GM23248 (cell line): ENCODE measurements at places on chromosomes 12 and 14.

GRCh38 chr12:105352052-105352451, 21.6 kb downstream of the C12orf75 start:
- no peak for DNase-seq

DNA sequence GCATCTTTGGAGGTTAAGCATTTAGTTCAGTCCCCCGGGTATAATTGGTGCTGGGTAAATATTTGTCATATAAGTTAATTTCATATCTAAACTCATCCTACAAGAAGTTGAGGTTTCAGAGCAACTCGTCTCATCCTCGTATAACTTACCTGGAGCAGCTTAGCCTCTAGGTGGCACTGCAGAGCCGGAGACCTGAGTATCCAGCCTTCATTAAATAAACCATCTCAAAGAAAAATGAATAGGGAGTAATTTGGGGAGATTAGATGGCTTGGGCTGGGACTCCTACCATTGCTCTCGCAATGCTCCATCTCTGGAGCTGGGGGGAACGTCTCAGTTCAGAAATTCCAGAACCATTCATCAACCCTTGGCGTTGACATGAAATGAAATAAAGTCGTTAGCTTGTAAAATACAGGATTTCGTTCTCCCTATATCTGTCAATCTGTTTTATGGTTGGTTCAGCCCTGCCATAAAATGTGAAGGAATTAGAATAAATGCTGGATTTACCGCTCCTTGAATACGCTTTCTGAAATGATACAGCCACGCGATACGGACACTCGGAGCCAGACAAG, 122.9 kb upstream of the TMEM132D start:
- peak; percentile 32 for DNase-seq

GRCh38 chr12:126910570-126910969, 1356.4 kb upstream of the TMEM132C start:
- no peak for DNase-seq

GRCh38 chr14:64442300-64442988, 22.9 kb upstream of the AKAP5 start:
- DNase-seq = no peak

- peak; percentile 24 for DNase-seq
Observed at GRCh38 chr12:32002848-32003493, 43.8 kb downstream of the RESF1 start.

- DNase-seq = no peak
Observed at GRCh38 chr12:127101076-127101475, 1165.9 kb upstream of the TMEM132C start.

DNA sequence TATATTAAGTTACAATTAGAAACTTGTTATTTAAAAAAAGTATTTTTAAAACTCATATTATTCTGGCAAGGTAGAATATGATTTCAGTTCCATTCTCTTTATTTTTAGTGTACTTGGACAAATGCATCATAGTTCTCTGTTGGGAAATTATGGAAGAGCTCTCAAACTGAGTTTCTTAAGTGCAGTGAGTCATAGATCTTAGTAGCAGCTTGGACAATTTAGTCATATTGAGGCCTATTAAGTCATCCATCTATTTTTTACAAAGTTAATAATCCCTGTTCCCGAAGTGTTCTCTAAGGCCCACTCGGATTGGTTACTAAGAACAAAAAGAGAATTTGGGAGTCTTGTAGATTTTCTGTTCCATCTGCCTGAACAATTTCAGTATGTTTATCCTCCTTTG, 113.9 kb downstream of the ANO4 start:
- DNase-seq = peak; percentile 96

DNA sequence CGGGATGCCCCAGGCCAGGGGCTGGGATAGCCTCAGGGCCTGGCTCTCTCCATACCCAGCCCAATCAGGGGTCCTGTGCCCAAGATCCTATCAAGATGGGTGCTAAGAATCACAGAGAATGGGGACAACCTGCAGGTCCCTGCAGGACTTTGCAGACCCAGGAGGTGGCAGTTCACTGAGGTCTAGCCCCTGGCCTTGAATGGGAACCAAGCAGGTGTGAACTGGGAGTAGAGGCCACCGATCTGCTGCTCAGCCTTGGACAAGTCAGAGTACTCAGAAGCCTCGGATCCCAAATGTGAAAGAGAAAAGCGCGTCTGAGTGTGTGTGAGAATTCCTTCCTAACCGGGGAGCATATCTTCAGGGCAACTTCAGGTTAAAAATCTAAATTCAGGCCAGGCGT, 76.2 kb downstream of the ARL6IP4 start:
- no peak for DNase-seq

DNA sequence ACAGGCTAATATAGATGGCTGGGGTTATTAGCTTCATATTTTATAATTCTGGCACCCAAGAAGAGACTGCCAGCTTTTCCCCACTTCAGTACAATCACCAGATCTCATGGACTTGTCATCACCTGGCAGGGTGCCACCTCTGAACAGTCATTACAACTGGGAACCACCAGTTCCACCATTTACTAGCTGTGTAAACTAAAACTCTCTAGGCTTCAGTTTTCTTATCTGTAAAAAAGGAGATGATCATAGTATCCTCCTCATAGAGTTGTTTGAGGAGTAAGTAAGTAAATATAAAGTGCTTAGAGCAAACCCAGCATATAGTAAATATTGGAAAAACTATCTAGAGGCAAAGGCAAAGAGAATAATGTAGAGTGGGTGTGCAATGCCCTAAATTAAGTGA, 19.3 kb downstream of the CPNE8 start:
- DNase-seq = peak; percentile 52

GRCh38 chr14:73754911-73755360, 40.8 kb upstream of the PNMA1 start:
- DNase-seq = peak; percentile 75

GRCh38 chr12:107134558-107134957, 41.2 kb upstream of the CRY1 start:
- peak; percentile 8 for DNase-seq

GRCh38 chr12:92504594-92504981, 198.2 kb upstream of the PLEKHG7 start:
- no peak for DNase-seq

DNA sequence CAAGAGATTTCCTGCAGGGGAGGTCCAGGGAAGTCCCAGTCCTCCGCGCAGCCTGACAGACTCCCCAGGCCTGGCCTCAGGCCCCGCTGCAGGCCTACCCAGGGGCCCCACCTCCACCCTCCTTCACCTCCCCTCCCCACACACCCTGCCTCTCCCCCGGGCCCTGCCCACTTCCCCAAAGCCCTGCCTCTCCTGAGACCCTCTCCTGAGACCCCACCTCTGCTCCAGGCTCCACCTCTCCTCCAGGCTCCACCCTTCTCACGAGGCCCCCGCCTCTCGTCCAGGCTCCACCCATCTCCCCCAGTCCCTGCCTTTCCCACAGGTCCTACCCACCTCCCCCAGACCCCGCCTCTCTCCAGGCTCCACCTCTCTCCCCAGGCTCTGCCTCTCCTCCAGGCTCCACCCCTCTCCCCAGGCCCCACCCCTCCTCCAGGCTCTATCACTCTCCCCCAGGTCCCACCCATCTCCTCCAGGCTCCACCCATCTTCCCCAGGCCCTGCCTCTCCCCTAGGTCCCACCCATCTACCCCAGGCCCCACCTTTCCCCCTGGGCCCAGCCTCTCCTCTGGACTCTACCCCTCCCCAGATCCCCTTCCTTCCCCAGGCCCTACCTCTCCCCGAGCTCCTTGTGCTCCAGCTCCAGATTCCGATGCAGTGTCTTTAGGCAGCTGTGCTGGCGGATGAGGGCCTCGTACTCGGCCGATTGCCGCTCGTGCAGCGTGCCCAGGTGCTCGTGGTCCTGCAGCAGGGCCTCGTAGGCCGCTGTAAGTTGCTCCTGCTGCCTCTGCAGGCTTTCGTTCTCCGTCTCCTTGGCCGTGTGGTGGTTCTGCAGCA, 58.8 kb upstream of the GPR68 start:
- DNase-seq = peak; percentile 12

- DNase-seq = no peak
Observed at GRCh38 chr12:7015555-7016370, 2.5 kb downstream of the LPCAT3 start.

DNA sequence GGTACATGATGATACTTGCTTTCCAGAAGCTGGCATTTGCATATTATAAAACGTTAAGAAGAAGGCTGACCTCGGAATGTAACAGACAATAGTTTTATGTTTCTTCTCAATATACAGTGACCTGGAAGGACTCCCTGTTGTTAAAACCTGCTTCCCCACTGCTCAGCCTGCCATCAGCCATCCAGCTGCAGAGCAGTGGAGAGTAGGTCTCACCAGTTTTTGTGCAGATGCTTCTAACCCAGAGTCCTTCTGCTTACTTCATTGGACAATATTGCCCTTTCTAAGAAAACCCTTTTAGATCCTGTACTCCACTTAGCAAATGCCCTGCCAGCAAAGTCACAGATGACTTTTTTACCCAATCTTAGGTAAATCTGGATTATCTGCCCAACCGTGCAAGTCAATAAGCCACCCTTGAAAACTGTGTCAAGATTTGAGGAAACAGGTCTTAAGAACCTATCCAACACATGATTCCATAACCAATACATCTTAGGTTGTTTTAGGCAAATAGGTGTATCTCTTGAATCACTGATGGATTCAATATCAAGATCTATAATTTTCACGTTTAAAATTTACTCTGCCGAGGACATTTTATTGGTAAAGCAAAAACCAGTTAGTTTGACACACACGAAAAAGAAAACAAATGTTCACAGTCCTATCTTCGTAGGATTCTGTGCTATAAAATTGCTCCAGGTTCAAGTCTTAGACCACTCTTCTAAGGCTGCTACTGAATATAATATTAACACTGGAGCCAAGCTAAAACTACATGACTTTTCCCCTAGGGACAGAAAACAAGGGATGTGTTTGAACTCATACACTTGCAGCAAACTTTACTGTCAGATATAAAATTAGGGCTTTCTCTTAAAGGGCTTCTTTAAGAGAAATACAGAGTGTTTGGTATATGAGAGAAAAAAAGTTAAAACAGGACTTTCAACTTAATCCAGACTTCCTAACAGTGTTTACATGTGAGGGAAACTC, 5.7 kb downstream of the PHLDA1 start:
- DNase-seq = peak; percentile 38

DNA sequence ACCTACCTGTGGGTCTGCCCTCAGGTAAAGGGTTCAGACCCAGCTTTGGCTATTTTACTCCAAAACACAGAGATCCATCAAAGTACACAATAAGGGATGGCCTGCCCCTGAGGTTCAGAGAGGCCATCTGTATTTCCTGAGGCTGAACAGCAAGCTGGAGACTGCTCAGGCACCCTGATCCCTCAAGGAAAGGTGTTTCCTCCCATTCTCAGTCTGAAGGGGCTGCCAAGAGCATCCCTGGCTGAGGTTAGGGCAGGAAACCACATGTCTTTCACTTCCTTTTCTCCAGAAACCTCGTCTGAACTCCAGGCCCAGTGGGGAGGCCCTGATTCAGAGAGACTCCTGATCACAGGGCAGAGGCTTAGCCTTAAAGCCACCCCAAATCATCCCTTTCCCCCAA, 1.5 kb downstream of the RILPL1 start:
- peak; percentile 43 for DNase-seq

GRCh38 chr12:75781532-75782046, 250.0 kb downstream of the PHLDA1 start:
- peak; percentile 41 for DNase-seq

DNA sequence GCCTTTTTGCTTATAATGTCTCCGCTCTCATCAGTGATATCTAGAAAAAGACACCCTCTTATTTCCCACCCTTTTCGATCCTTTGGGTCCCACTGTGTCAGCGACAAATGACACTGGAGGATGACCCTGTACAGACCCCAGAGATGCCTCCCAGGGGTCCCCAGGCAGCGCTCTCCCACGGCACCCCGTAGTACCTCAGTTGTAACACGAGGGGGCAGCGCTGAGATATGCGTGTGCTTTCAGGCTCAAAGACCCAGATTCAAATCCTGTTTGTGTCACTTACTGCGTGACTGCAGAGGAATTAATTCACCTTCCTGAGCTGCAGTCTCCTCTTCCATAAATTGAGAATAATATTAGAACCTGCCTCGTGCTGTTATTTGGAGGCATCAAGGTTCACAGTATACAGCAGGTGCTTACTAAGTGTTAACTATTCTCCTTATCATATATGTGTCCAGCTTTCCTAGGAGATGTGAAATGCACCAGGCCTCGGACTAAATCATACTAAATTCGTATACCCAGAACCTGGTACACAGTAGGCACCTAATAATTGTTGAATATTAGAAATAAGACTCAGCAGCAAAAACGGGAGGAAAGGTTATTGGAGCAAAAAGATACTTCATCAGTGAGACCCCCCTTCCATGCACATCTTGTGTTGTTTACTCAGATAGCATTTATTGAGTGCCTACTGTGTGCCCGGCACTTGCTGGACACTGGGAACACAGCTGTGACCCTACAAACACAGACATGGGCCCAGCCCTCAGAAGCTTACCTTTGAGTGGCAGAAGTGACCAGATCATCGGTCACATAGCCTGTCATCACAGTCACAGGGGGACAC, 99.9 kb downstream of the PHETA1 start:
- peak; percentile 22 for DNase-seq

GRCh38 chr14:77320238-77320935, at the start of gene POMT2:
Gene POMT2, minus strand, starts transcription at chr14:77320883. Its CDS starts 202 bp downstream, at chr14:77320681.
- peak; percentile 96 for DNase-seq
